ENCODE measurements at places on chromosomes 2 and 18.

- H3K27me3 ChIP-seq = no peaks in the 10 kb centered on the region
- DNase-seq = no peak
- no peaks in the 10 kb centered on the region for H3K36me3 ChIP-seq
- no peaks in the 10 kb centered on the region for H3K4me1 ChIP-seq
- H3K4me3 ChIP-seq = no peak overlapping the region
- H3K27ac ChIP-seq = no peak overlapping the region
These were observed 229.9 kb downstream of the AGPS start for GRCh38 chr2:177622521-177622920.

- no peaks in the 10 kb centered on the region for H3K27me3 ChIP-seq
- no peak overlapping the region for H3K27ac ChIP-seq
- H3K36me3 ChIP-seq = no peaks in the 10 kb centered on the region
- H3K4me1 ChIP-seq = no peaks in the 10 kb centered on the region
- DNase-seq = no peak
These were observed 164.8 kb upstream of the KLHL14 start for GRCh38 chr18:32937597-32937996.

- no peaks in the 10 kb centered on the region for H3K36me3 ChIP-seq
- H3K4me1 ChIP-seq = 0 out of 2 replicates have a peak, but pooled peaks cover 3% of the 10 kb centered on the region
- H3K27ac ChIP-seq = no peak overlapping the region
These were observed 260.0 kb upstream of the SIX2 start for GRCh38 chr2:45269149-45269793.

DNA sequence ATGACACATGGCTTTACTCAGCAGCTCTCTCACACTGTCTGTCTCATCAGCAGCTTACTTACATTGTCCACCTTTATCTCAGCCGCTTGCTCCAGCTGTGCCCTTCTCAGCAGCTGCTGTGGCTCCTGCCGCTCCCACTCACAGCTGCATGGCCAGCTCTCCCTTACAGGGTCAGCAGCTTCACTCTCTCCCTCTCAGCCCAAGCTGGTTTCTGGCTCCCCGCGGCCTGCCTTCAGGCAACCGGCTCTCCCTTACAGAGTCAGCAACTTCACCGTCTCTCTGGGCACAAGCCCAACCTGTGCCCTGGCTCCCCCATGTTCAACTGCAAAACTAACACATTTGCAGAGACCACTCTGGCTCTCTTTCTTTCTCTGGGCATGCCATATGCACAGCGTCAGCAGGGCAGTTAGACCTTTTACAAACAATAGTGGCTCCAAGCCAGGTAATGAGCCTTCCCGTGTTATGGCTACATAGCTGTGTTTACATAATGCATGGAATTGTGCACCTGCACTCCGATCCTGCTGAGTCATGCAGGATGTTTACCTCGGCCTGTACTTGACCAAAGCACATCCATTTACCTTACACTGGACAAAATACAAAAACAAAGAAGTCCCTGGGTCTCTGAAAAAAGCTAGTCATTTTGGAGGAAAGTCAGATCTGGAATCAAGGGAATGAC lies 167.3 kb downstream of the DOK6 start:
- DNase-seq = no peak
- H3K36me3 ChIP-seq = no peaks in the 10 kb centered on the region
- no peaks in the 10 kb centered on the region for H3K4me1 ChIP-seq
- no peak overlapping the region for H3K27ac ChIP-seq
- no peak overlapping the region for H3K4me3 ChIP-seq

- H3K4me1 ChIP-seq = no peaks in the 10 kb centered on the region
- no peaks in the 10 kb centered on the region for H3K36me3 ChIP-seq
- no peak overlapping the region for H3K4me3 ChIP-seq
- no peaks in the 10 kb centered on the region for H3K27me3 ChIP-seq
- no peak overlapping the region for H3K27ac ChIP-seq
These were observed 55.3 kb upstream of the AFF3 start for GRCh38 chr2:100197631-100198153.

DNA sequence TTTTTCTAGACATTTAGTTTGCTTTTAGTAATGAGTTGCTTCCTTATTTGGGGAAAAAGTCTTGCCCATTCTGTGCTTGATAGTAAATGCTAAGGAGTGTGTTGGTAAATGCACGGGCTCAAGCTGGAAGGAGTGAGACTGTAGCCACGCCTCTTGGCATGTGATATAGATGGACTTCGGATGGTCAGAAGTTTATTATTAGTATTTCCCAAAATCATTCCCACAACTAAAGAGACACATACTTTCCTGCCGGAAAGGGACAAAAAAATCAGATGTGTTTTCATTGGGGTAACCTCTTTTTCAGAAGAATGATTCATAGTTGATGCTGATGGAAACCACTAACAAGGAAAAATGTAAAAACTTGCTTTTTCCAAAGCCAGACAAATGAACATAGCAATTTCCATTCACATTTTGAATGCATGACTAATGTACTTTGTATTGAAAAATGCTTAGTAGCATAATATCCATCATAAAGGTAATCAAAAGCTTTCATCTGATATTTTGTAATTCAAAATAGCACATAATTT lies 133.2 kb downstream of the ZNF532 start:
- no peaks in the 10 kb centered on the region for H3K4me1 ChIP-seq
- no peak overlapping the region for H3K27ac ChIP-seq
- no peak for DNase-seq
- no peaks in the 10 kb centered on the region for H3K36me3 ChIP-seq

Measured in Panc1 (cell line).